ENCODE measurements at places on chromosomes 12 and 14.

DNA sequence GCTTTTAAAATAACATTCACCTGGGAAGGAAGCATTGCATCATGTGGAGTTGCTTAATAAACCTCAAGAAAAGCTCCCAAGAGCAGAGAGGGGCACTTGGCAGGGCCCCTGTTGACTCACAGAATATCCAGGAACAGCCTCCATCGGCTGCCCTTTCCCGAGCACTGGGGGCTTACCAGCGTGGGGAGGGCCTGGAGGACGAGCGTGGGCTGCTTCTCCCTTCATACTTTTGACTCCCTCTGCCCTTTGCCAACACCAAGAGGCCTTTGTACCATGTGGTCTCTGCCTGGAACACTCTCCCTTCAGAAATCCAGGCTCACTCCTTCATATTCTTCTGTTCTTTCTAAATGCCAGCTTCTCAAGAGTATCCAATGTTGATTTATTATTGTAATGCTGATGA, 492.1 kb upstream of the TMEM132C start:
- no peak for DNase-seq

DNA sequence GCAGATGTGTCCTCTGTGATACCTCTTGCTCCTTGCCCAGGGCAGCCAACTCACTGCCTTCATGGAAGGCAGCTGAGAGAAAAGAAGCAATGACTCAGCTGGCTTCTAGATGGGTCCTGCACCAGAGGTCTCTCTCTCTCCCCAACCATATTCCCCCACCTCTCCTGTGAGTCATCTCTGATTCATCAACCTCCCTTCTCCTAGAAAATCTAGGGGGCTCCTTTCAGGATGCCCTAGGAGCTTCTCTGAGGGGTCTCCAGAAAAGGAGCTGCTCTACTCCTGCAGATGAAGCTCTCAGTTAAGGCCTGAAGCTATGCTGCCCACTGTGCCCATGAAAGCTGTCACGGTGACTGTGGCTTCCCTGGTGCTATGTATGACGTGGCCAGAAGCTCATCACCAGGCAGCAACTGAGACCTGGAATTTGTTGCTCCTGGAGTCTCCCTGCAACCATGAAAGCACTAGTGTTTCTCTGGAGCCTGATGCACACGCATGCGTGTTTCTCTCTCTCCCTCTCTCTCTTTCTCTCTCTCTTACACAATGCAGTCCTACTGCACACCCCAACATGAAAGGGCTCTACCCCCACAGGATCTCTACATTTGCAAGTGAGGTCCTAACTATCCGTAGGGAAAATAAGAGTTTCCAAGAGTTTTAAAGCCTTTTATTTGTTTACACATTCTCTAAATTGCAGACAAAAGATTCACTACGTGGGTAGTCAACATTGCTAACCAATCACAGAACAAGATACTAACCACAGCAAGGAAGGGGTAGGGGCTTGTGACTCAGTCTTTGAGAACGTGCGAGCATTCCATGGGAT, 285.3 kb downstream of the DPF3 start:
- DNase-seq = peak; percentile 58

DNA sequence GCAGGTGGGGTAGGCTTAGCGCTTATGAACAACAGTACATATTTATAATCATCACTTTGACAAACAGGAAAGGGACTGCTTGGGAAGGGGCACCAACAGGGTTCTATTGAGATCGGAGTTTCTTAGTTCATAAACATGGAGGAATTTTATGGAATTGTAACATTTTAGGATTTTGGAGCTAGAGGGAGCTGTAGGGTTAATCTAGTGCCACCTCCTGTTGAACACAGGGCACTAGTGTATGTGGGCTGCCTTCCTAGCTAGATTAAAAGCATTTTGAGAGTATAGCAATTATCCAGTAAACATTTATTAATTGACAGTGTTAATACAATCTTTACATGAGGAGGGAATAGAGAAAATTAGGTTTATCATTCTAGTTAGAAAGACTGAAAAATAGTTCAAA, 23.1 kb upstream of the TBC1D30 start:
- peak; percentile 18 for DNase-seq

DNA sequence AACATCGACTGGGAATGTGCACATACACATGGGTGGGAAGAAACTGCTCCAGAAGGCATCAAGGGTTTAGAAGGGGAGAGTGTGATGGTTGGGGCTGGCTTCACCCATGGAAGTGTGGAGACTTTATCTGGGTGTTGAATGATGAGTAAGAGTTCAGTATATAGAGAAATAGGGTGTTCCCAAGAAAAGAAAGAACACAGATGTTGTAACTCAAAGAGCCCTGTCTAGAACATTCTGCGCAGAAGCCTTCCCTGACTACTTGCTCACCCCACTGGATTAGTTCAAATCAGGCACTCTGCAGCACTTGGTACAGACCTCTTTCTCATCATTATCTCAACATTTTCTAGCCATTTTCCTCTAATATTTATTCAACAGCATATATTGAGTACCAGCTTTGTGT, 491.7 kb downstream of the SNAPC1 start:
- DNase-seq = no peak

DNA sequence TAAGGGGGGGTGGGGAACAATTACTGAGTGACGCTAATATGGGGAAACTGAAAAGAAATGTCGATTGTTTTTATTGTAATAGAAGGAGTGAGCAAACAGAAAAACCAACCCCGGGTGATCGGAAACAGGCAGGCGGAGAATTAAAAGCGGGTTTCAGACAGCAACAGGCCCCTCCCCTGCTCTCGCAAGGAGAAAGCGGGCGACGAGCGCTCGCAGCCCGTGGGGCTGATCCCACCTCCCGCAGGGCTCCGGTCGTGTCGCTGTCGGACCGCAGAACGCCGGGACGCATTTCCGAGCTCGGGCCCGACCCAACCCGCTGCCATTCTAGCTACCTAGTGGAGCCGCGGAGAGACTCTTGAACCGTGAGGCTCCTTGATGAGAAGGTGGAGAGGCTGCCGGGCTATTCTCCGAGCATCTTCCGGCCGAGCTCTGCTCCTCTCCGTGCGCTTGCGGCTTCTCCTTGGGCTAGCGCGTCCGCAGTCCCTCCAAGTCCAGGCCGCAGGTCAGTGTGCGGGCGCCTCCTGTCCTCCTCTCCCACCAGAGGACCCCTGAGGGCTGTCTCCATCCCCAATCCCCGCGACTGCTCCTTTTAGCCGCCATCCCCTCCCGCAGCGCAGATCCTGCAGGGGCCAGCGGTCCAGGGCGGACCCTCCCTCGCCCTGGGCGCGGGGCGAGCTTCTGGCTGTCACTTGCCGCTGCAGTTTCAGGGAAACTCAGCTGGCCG, 4.1 kb upstream of the PAX9 start:
- no peak for DNase-seq

GRCh38 chr12:65511912-65512311, 233.4 kb downstream of the MSRB3 start:
- no peak for DNase-seq

DNA sequence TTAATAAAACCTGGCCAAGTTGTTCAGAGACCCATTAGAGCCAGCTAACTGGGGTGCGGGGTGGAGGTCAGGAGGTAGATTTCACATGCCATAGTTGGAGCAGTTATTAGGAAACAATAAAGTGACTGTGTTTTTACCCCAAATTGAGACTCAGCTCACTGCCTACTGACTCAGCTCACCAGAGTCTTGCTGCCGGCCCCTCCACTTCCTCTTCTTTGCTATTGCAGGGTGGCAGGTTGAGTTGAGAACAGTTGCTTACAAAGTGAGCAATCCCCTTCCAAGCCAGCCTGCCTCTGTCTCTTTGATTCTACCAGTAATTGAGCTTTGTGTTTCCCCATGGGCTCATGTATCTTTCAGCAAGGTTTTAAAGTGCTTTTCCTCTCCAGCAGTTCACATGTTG, 12.9 kb downstream of the ST8SIA1 start:
- DNase-seq = no peak

GRCh38 chr12:70772836-70773235, 135.6 kb upstream of the PTPRB start:
- no peak for DNase-seq

- no peak for DNase-seq
Observed at GRCh38 chr14:71621980-71622605, 310.1 kb upstream of the RGS6 start.

DNA sequence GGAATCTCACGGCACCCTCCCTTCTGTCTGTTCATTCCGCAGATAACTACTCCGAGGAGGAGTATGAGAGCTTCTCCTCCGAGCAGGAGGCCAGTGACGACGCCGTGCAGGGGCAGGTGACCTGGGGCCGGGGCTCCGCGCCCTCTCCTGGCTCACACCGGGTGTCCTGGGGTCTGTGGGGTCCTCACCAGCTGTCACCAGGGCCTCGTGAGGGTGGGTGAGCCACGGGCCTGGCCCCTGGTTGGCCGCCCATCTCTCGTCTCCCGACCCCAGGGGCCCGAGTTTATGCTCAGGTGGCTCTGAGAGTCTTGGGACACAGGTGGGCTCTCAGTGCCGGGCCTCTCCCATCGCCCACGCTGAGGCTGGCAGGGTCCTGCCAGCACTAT, 30.3 kb upstream of the TEX22 start:
- no peak for DNase-seq

- DNase-seq = peak; percentile 73
Observed at GRCh38 chr12:79737875-79738718, 47.3 kb upstream of the PAWR start.

- DNase-seq = no peak
Observed at GRCh38 chr14:99689266-99690236, 5.5 kb downstream of the CYP46A1 start.

- no peak for DNase-seq
Observed at GRCh38 chr12:91367234-91367849, 184.7 kb upstream of the DCN start.

GRCh38 chr12:105474672-105475071, 144.2 kb downstream of the C12orf75 start:
- DNase-seq = no peak

DNA sequence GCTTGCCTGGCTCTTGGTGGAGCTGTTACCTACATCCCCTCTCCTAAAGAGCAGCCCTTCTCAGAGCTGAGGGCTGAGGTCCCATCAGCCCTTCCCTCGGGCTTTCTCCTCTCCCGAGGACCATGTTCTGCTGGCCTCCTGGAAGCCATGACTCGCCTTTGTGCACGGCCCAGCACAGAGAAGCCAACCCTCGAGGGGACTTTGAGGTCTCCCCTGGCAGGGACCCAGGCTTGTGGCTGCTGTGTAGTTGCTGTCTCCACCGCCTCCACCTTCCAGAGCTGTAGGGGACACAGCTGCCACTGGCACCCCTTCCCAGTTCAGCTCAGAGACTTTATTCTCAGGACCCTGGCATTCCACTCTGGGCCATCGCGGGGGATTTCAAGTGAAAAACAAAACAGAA, 22.9 kb upstream of the CCND2 start:
- DNase-seq = no peak

DNA sequence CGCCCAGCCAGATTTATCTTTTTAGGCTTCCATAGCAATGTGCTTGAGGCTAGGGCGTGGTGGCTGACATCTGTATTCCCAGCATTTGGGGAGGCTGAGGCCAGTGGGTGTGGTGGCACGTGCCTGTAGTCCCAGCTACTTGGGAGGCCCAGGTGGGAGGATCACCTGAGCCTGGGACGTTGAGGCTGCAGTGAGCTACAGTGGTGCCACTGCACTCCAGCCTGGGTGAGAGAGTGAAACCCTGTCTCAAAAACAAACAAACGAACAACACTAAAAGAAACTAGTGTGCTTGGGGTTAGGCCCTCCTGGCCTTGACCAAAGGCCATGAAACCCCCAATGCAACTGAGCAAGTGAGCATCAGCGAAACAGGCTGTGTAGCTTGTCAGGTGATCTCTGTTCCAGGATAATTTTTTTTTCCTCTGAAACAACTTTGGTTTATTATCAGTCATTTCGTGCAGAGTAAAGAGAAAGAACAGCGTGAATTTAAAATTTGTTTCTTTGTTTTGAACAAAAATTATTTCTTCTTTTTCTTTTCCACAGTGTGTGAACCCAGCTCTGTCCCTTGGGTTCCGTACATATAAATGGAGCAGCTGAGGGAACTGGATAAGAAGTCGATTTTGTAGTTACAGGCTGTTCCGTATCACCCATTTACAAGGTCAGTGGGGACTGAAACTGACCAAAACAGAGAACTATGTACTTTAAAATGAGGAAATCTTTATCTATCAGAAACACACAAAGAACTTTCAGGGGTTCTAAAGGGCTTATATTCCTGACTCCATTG, 8.8 kb upstream of the TUBA1C start:
- no peak for DNase-seq

GRCh38 chr14:53519137-53519536, 366.0 kb upstream of the DDHD1 start:
- DNase-seq = no peak

- no peak for DNase-seq
Observed at GRCh38 chr12:98328467-98328866, 186.9 kb upstream of the TMPO start.

- no peak for DNase-seq
Observed at GRCh38 chr12:25714198-25714984, 161.3 kb upstream of the LMNTD1 start.

- peak; percentile 70 for DNase-seq
Observed at GRCh38 chr12:62259631-62259992, 592 bp upstream of the USP15 start.

- DNase-seq = peak; percentile 86
Observed at GRCh38 chr12:1594006-1594260, 448 bp downstream of the FBXL14 start.

GRCh38 chr14:24067133-24068082, 4.0 kb upstream of the CPNE6 start:
- DNase-seq = no peak

GRCh38 chr14:39351708-39352107, 80.5 kb downstream of the FBXO33 start:
- DNase-seq = no peak

DNA sequence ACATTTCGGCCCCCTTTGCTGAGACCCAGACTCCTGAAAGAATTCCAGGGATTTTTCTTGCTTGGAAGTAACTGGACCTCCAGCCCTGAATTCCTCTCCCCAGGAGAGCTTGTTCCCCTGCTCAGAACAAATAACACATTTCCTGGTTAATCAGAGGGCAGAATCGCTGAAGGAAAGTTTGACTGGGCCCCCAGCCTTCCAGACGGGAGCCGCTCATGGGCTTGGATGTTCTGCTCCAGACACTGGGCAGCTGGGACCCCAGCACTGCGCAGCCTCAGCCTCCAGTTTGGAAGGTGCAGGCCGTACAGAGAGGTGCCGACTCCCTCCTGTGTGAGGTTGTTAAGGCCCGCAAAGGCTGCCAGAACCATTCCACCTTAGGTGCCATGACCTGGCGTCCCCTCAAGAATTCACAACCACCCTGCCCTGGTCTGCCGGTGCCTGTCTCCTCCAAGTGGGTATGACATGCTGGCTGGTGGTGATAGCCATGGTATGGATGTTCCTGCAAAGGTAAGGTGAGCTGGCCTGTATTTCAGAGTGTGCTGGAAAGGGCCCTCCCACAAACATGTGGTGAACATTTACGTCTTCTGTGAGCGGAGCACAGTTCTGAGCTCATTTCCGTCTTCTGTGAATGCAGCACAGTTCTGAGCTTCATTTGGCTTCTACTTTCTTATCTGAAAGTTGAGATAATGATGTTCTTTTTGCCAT, 5.1 kb upstream of the LTBP2 start:
- no peak for DNase-seq

GRCh38 chr14:58428118-58428683, 682 bp downstream of the KIAA0586 start:
- peak; percentile 59 for DNase-seq
